Activated CD8-positive, alpha-beta memory T cell treated with anti-CD3 and anti-CD28 coated beads, Interleukin-2, amount 50 U/mL, for 4 hours (primary cell): ENCODE measurements at places on chromosomes 4 and X.
A peak's percentile ranks its signal among the peaks of the same experiment; 100 is the strongest.

DNA sequence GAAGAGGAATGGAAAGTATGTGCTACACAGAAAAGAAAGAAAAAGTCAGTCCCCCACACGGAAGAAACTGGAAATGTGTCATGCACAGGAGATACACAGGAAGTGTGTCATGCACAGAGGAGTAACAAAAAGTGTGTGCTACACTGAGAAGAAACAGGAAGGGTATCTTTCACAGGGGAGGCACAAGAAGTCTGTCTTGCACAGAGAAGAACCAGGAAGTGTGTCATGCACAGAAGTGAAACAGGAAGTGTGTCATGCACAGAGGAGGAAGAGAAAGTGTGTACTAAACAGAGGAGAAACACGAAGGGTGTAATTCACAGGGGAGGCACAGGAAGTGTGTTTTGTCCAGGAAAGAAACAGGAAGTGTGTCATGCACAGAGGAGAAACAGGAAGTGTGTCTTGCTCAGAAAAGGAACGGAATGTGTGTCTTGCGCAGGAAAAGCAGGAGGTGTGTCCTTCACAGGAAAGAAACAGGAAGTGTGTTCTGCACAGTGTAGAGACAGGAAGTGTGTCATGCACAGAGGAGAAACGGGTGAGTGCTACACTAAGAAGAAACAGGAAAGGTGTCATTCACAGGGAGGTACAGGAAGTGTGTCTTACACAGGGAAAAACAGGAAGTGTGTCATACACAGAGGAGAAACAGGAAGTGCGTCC, 527.2 kb upstream of the PRKX start:
- no peak for DNase-seq

GRCh38 chr4:162836773-162837172, 329.9 kb downstream of the NAF1 start:
- DNase-seq, result no peak

GRCh38 chr4:181677621-181678020, 565.6 kb upstream of the TENM3 start:
- DNase-seq, result no peak

- DNase-seq, result no peak
Measured at GRCh38 chrX:5802391-5802790, 426.3 kb downstream of the NLGN4X start.

DNA sequence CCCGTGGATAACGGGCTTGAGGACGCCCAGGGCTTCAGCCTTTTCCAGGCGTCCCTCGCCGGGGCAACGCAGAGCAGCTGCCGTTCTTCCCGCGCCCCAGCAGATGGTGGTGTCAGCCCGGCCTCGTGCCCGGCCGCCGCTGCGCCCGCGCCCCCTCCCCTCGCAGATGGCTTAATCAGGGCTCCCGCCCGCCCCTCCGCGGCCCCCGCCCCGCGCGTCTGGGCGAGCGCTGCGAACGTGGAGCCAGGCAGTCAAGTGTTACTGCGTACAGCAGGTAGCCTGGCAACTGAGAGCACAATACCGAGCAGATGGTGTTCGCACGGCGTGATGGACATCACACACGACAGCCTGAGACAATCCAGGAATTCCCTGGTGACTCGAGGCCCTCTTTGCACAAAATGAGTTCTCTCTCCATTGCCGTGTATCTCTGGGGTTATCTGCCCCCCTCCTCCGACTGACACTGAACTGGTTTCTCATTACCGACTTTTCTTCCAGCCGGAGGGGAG, 69.3 kb downstream of the MGST2 start:
- DNase-seq, result peak; percentile 62

DNA sequence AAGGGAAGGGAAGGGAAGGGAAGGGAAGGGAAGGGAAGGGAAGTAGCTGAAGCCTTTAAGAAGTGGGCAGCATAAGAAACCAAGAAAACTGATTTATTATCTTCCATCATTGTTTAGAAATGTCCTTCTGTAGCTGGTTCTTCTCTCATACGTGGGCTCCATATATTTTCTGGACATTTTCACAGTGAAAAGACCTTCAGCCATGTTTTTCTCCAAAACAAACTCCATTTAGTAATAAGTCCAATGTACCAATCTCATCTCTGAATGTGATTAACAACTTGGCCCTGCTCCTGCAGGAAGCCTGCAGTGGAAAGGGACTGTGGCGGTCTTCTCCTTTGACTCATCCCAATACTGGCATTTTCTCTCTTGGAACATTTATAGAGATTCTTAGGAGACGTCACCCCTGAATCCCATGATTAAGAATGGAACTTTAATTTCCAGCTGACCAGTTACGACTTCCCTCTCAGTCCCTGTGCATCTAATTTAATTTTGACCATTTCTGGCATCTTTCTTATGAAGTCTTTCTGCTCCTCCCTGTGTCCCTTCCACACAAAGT, 96.6 kb upstream of the GUCY1A1 start:
- DNase-seq, result no peak

GRCh38 chrX:153981231-153981630, 8.7 kb downstream of the TMEM187 start:
- no peak for DNase-seq

DNA sequence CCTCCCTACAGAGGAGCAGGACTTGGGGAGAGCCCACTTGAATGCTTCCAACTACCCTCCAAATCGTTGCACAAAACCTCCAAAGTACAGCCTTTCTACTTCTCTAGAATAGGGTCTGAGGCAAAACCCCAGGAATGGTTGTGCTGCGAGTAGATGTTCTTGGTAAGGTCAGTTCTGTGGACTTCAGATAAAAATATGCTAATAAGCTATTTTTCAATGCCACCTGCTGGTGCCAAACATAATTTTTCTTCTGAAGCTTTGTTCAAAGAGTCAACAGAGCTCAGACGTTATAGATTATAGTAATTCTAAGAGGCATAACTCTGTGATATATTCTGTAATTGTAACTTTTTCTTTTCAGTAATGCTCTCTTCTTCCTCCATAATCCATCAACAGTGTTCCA, 425.7 kb downstream of the GPAT3 start:
- DNase-seq, result no peak

- no peak for DNase-seq
Measured at GRCh38 chr4:54332542-54332941, 103.4 kb downstream of the PDGFRA start.

DNA sequence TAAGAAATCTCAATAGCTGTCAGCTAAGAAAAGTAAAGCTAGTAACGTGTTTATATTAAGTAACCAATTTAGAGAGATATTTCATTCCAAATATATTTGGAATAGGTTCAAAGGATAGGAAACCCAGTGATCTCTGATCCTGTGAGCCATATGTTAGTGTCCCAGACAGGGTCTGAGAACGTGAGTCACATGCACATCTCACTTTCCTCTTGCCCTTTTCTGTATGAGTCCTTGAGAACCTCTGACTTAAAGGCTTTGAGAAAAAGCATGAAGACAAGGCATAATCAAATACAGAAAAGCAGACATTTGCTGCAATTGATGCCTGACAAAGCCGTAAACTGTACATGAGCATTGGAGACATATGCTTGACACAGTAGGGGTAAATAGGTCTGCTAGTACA, 655.1 kb upstream of the ADGRL3 start:
- no peak for DNase-seq

DNA sequence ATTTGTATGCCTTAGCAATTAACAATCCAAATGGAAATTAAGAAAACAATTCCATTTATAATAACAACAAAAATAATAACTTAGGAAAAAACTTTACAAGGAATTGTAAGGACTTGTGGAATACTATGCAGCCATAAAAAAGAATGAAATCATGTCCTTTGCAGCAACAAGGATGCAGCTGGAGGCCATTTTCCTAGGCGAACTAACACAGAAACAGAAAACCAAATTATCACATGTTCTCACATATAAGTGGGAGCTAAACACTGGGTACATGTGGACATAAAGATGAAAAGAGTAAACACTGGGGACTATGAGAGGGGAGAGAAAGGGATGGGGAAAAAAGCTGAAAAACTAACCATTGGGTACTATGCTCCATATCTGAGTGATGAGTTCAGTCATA, 77.4 kb downstream of the WNK3 start:
- DNase-seq, result no peak

DNA sequence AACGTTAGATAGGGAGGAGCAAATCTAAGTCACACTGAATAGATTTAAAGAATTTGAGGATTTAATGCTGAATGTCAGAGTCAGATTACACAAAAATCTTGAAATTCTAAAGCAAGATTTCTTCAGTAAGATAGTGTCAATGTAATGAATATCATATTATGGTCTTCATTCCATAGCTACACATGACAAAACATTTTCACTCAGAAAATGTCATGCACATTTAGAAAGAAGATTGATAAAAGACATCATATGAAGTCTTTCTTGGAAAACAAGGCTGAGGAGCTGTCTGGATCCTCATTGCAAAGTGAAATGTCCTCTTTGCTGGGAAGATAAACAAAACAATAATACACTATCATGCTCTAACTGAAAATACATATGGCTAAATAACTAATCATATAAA, 1006.9 kb downstream of the PCDH7 start:
- DNase-seq, result no peak

- DNase-seq, result no peak
Measured at GRCh38 chr4:75593393-75593792, 36.9 kb downstream of the CDKL2 start.

- no peak for DNase-seq
Measured at GRCh38 chr4:82951196-82951595, 50.7 kb downstream of the THAP9 start.

GRCh38 chr4:117434424-117434823, 349.0 kb upstream of the TRAM1L1 start:
- no peak for DNase-seq

GRCh38 chr4:54547299-54548097, 110.3 kb upstream of the KIT start:
- DNase-seq, result no peak

DNA sequence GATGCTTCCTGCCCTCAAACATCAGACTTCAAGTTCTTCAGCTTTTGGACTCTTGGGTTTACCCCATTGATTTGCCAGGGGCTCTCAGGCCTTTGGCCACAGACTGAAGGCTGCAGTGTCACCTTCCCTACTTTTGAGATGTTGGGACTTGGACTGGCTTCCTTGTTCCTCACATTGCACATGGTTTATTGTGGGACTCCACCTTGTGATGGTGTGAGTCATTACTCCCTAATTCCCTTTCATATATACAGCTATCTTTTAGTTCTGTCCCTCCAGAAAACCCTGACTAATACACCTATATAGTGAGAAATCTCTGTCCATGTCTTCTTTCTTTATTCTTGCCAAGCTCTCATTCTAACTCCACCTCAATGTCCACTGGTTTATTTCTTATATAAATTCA, 736.9 kb upstream of the HS3ST1 start:
- DNase-seq, result no peak

DNA sequence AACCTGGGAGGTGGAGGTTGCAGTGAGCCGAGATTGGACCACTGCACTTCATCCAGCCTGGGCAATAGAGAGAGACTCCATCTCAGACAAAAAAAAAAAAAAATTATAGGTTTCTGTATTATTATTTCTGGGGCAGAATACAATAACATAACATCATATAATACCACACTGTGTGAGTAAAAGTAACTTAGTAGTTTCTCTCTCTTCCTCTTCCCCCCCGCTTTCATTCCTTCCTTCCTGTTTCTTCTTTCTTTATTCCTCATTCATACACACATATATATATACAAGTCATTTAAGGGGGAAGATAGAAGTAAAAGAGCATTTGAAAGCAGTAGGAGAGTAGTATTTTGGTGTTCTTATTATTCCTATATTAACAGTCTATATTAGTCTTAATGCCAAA, 55.9 kb upstream of the FHDC1 start:
- DNase-seq, result no peak

GRCh38 chr4:155060419-155060818, 148.0 kb upstream of the NPY2R start:
- no peak for DNase-seq

GRCh38 chrX:143437439-143437838, 79.8 kb downstream of the SPANXN3 start:
- DNase-seq, result no peak

DNA sequence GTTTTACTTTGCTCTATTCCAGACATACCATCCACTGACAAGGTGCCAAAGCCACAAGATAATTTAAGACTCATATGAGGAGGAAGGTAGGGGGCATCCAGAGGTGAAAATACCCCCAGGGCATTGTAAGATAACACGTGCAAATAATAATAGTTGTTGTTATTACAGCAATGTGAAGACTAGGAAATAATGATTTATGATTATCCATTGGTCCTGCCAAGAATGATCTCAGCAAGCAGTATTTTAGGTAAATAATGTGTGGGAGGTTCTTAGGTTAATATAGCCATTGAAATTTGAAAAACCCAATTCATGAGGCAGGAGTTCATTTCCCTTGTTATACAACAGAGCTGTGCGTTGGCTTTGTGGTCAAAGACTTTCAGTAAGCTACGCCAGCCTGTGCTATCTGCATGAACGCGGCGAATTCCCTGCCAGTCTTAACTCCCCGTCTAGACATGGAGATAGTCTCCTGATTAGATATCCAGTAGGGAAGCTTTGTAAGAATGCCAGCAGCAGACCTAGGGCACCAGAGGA, 47.2 kb upstream of the MXRA5 start:
- no peak for DNase-seq

DNA sequence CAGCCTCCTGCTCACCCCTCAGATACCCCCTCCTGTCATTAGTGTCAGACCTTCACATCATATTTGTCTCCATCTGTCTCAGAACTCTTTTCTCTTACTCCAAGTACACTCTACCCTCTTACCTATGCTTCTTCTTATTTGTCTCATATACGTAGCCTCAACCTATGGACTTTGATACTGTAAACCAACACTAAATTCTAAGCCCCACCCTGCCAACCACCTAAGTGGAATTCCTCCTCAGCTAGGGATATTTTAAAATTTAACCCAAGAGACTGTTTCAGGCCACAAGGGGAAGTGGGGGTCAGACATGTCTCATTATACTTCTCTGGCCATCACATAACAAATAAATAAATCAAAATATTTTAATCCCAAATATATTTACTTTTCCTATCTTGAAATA, 778.1 kb upstream of the GRID2 start:
- no peak for DNase-seq

GRCh38 chr4:138297743-138298405, 55.7 kb upstream of the SLC7A11 start:
- DNase-seq, result no peak

DNA sequence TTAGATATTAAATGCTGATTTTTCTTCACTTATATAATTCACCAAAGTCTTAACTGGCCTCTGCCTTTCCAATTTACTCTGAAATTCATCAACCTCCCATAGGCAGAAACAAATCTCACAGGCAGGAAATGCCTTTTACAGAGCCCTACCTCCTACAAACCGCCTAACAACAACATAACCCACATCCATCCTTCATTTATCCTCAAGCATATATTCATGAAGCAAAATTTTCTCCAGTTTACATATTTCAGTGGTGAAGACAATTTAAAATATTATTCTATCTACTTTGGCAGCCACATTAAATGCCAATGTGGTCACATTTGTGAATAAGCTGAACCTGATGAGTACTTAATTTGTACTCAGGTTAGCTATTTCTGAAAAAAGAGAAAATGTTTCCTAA, 30.3 kb downstream of the SEPSECS start:
- no peak for DNase-seq

DNA sequence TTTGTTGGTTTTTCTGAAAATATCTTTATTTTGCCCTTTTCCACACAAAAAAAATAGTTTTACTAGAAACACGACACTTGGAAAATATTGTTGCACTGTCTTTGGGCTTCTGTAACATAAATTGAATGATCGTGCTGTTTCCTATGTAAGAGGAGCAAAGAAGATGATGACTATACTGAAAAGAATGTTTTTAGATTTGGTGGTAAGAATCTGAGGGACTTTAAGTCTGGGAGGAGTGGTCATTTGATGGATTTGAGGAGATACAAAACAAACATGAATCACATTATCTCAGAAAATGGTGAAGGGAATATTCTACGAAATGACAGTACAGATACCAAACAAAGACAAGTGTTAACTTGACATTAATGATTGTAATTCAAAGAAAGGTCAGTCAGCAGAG, 328.8 kb downstream of the ADAM29 start:
- DNase-seq, result no peak

- DNase-seq, result no peak
Measured at GRCh38 chr4:52586069-52586468, 73.0 kb downstream of the USP46 start.
